ENCODE measurements at places on chromosomes 2 and 18.

DNA sequence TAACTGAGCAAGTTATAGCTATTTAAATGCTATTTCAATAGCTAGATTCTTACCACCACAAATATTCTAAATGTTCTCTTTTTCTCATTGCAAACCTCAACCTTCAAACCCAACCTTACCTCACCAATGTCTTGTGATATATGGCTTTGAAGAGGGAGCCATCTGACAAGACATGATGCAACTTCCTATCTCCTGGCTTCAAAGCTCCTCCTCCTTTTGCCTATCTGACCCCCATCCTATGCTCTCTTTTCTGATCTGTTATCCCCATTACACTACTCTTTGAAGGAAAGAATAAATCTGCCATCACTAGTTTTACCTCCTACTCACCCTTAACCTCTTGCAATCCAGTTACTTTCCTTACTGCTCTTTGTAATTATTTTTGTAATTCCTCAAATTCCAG lies 235.6 kb upstream of the ZSWIM2 start:
- DNase-seq, result no peak

GRCh38 chr2:177172034-177172880 lies 40.3 kb upstream of the HNRNPA3 start:
- no peak for DNase-seq

DNA sequence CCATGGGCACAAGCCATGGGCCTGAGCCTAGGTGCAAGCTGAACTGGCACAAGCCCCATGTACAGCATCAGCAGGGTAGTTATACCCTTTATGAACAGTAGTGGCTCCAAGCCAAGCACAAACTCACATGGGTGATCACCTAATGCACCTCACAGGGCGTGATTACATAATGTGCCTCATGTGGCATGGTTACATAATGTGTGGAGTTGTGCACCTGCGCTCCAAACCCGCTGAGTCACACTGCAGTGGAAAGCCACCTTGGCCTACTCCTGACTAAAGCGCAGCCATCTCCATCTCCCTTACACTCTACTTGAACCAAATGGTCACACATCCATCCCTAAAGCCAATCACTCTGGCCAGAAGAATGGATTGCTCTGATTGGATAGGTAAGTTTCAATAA lies 279.7 kb downstream of the MBD2 start:
- no peak for DNase-seq

GRCh38 chr2:77484026-77484425 lies 38.1 kb downstream of the LRRTM4 start:
- no peak for DNase-seq

GRCh38 chr18:59149416-59149815 lies 9.7 kb downstream of the SEC11C start:
- no peak for DNase-seq

DNA sequence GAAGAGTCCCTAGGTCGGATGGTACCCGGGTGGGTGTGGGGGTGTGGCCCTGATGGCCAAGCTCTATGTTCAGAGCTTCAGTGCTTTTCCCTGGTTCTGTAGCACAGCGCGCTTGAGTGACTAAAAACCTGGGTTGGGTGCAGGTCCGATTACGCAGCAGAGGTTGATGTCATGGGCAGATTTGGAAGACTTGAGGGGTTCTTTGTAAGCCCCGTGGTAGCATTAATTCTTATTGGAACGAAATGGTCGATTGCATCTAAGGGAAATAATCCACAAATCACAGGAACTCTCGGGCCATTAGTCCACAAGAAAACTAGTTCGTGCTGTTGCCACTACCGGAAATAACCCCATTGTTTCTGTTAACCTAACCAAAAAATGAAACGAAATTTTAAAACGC lies 9.0 kb downstream of the HOXD8 start:
- DNase-seq, result no peak

- DNase-seq, result no peak
Measured at GRCh38 chr18:13626544-13626908, 99.8 kb downstream of the FAM210A start.

DNA sequence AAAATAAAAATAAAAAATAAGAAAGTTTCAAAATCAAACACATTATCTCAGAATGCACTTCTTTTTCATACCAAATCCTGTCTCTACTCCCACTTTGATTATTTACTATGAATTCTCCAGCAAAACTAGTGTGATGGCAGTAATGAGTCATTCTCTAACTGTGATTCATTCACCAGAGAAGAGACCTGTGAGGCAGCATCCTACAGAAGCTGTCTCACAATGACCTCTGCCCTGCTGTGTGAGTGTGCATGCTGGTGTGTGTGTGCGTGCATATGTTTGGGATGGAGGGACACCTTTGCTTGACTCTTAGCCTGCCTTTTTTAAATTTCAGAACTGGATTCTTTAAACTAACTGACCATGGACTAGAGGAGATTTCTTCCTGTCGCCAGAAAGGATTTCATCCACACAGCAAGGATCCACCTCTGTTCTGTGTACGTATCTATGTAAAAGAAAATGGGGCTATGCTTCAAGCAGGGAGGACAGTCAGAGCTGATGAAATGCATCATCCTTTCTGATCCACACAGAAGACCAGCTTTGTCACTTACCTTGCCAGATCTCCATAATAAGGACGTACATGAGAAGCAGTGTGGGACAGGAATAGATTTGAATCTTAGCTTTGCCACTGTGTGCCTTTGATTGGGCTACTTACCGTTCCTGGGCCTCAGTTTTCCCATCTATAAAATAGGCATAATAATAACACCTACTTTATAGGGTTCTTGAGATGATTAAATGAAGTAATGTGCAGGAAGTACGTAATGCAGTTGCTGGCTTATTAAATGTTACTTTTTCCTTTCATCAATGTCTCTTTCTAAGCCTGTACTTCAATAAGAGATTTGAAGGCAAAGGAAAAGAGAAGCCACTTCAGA lies 31.2 kb downstream of the STAMBP start:
- DNase-seq, result no peak

DNA sequence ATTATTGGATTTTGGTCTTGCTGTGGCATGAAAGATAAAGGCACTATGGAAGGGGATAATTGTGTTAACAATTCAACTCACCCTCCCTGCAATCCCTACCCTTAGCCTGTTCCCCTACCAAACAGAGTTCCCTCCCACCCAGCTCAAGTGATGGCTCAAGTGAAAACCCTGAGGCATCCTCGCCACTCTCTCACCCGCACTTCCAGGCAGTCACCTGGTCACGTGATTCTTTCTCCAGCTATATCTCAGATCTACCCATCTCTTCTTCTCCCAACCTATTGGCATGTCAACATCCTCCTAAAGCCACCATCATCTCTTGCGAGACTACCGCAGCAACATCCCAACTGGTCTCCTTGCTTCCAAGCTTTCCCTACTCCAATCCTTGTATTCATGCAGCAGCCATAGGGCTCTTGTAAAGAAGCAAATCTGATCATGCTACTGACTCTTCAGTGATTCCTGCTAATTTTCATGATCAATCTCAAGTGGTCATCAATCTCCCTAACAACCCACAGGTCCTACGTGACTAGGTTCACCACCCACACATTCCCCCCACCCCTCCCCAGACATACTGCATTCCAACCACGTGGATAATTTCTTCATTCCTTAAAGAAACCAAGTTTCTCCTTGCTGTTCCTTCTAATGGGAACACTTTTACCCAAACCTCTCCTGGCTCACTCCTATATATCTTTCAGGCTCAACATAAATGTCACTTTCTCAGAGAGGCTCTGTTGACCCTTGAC lies 66.7 kb downstream of the MBD2 start:
- DNase-seq, result no peak

GRCh38 chr18:79400591-79401381 lies 5.1 kb downstream of the NFATC1 start:
- no peak for DNase-seq

- no peak for DNase-seq
Measured at GRCh38 chr2:36477746-36478145, 120.2 kb downstream of the FEZ2 start.

GRCh38 chr18:12113999-12114646 lies 20.5 kb downstream of the ANKRD62 start:
- no peak for DNase-seq

GRCh38 chr2:121965661-121966060 lies 210.2 kb downstream of the TSN start:
- DNase-seq, result no peak

DNA sequence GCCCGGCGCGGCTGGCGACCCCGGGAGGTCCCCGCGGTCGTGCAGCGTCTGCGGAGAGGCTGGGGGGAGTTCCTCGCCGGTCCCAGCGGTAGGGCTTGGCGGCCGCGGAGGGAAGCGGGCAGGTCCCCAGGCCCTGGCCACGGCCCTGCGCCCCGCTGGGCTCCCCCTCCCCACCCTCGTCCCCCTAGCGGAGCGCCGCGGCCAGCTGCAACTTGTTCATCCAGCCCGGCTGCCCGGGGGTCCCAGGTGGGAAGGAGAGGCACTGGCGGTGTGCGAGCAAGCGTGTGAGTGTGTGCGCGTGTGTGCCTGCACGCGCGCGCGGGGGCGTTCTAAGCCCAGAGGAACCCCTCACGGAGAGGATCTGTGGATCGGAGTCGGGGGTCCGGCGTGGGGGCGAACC lies 1.3 kb downstream of the PTPRM start:
- no peak for DNase-seq

DNA sequence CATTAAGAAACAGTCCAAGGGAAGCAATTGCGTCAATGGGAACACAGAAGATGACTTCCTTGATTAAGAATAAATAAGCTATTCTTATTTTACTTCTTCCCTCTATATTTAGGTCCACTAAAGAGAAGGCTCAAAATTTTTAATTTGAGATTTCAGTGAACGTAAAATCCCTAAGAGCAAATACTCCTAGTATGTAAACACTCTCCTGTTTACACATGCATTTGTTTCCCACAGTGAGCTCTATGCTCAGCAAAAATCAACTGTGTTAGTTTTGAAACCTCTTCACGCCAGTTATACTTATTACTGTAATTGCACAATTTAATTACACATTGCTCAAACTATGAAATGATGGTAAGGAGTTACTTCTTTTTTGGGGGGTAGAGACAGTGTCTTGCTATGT lies 8.8 kb downstream of the SLC39A6 start:
- no peak for DNase-seq

DNA sequence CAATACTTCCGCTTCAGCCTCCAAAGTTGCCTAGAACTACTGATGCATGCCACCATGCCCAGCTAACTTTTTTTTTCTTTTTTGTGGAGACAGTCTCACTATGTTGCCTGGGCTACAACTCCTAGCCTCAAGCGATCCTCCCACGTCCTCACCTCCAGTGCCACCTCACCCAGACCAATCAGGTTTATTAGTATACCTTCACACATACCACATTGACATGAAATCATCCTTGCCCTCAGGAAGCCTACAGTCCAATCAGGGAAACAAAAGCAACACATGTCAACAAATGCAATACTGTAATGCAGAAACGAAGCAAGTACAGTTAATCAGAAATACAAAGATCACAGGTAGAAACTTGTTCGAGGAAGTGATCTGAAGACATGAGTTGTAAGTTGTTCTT lies 4.0 kb downstream of the TRIP12 start:
- DNase-seq, result no peak

- DNase-seq, result no peak
Measured at GRCh38 chr2:15858466-15858865, 81.9 kb upstream of the MYCN start.

DNA sequence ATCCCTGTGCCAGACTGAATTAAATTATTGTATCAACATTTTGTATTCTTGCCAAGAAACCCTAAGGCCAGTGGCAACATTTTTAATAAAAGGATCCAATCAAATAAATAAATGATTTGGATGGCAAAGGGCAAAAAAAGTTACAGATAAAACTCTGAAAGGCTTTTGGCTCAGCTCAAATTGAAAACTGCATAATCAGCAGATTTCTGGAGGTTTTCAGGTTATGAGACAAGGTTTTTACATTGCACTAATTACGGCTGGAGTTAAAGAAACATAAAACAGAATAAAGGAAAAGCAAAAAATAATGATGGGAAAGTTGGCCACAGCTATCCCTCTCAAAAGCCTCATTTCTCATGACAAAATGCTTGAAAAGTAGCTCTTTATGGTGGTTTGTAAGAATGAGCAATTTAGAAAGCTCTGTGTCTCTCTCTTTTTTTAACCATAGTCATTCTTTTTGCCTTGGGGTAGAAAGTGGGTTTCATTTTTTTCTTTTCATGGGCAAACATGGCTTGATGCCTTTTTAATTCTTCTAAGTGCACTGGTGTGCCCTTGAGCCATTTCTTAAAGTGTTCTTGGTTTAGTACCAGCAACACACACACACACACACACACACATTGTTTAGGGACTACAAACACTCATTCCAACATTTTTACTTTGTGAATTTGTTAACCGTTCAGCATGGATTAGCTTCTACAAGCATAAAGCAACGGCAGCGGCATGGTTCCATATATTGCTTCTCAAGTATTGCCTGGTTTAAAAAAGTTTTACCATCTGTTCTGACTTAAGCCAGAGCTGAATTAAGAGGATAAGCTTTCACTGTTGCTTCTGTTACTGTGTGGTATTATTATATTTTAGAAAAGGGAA lies 747.1 kb upstream of the FSHR start:
- DNase-seq, result no peak

- no peak for DNase-seq
Measured at GRCh38 chr18:58402247-58402646, 226.6 kb downstream of the ALPK2 start.

GRCh38 chr2:171346723-171347557 lies 86.8 kb downstream of the METTL8 start:
- DNase-seq, result no peak

DNA sequence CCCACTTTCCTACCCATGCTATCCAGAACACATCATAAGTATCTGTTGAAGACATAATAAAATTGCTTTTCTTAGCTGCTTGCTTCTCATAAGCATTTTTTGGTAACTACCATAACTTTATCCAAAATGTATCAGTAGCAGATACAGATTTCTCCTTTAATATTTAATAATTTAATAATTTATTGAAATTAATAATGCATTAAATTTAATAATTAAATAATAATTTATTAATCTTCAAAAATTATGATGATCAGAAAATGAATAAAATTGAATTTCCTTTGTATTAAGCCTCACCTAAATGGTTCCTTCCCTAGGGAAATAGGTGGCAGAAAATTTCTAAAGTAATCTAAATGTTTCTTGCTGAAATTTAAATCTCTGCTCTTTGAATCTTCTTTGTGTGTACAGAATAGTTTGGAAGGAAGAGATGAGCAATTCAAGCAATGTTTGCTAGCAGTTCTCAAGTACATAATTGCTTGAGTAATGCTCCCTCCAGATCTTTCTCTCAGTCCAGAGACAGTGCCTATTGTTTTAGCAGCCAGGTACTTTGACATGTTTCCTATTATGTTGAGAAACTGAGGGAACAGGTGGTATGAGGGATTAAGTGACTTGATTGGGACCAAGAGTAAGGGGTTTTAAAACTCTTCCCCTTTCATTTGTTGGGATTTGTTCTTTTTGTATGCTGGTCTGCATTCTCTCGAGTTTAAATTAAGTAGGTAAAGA lies 123.1 kb upstream of the CYP26B1 start:
- DNase-seq, result no peak

All from activated naive CD4-positive, alpha-beta T cell (primary cell).